ENCODE measurements at places on chromosomes 5 and 9. TPM values are rescaled to one million over a fixed set of nuclear protein-coding genes. Genes with fewer than 3 reads are reported as not detected.

DNA sequence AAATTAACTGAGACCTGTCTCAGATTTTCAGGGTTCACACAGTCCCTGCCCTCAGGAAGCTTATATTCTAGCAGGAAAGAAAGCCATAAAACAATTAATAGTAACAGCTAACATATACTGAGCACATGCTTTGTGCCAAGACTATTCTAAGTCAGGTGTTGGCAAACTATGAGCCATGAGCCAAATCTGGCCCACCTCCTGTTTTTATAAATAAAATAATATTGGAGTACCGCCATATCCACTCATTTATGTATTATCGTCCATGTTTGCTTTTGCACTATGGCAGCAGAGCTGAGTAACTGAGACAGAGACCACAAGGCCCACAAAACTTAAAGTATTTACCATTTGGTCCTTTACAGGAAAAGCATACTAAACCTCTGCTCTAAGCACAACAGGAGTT lies 83.3 kb upstream of the TRIO start:
- no peaks in the 10 kb centered on the region for H3K36me3 ChIP-seq
- H3K27me3 ChIP-seq, result no peaks in the 10 kb centered on the region
- DNase-seq, result no peak
- H3K4me3 ChIP-seq, result no peak overlapping the region
- no peak overlapping the region for H3K27ac ChIP-seq
- H3K4me1 ChIP-seq, result no peaks in the 10 kb centered on the region

GRCh38 chr5:62143268-62144229 lies 162.5 kb upstream of the KIF2A start:
- peaks cover 52% of the 10 kb centered on the region for H3K4me1 ChIP-seq
- H3K36me3 ChIP-seq, result no peaks in the 10 kb centered on the region
- DNase-seq, result peak; percentile 49
- no peaks in the 10 kb centered on the region for H3K27me3 ChIP-seq
- no peak overlapping the region for H3K27ac ChIP-seq

GRCh38 chr9:73402081-73403028 lies 250.7 kb downstream of the ANXA1 start:
- H3K4me1 ChIP-seq, result no peaks in the 10 kb centered on the region
- H3K27ac ChIP-seq, result no peak overlapping the region
- H3K27me3 ChIP-seq, result no peaks in the 10 kb centered on the region
- no peak overlapping the region for H3K4me3 ChIP-seq

DNA sequence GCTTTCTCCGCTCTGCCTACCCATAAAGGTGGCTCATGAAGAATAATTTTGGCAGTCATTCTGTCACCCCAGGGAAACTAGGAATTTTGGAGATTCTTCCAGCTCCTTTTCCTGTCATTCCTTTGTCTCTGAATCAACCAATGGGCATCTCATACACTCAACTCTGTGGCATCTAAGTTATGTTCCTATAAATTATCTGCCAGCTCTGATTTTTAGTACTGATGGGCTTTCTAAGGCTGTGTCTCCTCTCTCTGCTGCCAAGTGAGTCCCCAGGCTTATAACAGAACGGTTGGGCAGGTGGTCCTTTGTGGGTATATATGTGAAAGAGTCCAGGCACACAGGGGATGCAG lies 226.8 kb downstream of the NMUR2 start:
- no peak overlapping the region for H3K27ac ChIP-seq
- no peaks in the 10 kb centered on the region for H3K27me3 ChIP-seq
- no peak overlapping the region for H3K4me3 ChIP-seq
- no peaks in the 10 kb centered on the region for H3K4me1 ChIP-seq
- no peak for DNase-seq

DNA sequence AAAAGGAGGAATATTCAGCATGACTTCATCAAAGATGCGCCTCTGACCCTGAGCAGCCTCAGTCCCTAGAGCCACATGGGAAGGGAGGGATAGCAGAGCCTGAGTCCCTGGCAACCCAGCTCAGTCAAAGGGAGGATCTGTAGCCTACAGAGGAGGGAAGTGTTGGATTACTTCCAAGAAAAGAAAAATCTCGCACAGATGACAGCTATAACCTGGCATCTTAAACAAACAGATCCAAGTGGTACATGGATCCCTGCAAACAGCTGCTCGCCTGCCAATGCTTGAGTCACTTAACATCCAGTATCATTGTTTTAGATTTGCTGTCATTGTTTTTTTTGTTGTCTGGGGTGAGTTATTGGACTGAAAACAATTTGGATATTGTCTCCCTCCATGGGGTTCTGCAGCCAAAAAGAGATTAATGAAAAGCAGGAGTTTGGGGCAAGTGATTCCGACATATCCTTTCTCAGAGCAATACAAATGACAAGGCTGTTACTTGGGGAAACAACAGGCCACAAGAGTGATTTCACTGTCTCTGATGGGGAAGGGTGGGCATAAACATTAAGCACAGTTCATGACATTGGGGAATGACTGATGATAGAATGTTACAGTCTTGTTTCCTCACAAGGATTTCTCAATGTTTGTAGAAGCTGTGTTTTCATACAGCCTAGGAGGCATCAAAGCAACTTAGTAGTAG lies 153.5 kb upstream of the KIF2A start:
- H3K27ac ChIP-seq, result no peak overlapping the region
- peak; percentile 33 for DNase-seq
- H3K4me1 ChIP-seq, result peaks cover 16% of the 10 kb centered on the region
- H3K36me3 ChIP-seq, result no peaks in the 10 kb centered on the region
- H3K27me3 ChIP-seq, result no peaks in the 10 kb centered on the region

DNA sequence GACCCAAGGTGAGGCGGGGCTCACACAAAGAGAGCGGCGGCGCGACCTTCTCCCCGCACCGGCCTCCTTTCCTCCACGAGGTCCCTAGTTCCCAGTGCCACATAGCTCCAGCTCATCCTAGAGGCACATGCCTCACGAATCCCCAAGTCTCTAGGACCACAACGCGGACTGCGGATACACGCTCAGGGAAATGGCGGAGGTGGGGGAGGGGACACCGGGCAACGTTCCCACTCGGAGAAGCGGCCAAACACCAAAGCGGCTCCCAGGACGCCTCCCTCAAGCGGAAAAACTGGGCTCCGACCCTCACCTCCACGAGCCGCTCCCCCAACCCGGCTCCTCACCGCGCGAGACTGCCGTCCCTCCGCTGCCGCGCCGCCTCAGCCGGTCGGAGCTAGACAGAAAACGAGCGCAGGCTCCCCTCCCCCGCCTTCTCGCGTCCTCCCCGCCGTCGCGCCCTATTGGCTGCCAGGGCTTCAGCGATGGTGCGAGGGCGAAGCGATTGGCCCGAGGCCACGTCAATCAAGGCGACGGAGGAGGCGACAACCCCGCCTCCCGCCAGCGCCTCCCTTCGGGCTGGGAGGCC lies at the start of gene HNRNPK:
Gene HNRNPK (minus strand): TSS at position 404 of the 583 bp plus-strand sequence. CDS start 1,963 bp downstream, outside the sequence.
- DNase-seq, result peak; percentile 99
- peak within 1 kb of the TSS; percentile 98 for H3K27ac ChIP-seq
- no peaks in the 10 kb centered on the region for H3K27me3 ChIP-seq
- H3K4me1 ChIP-seq, result peaks cover 36% of the 10 kb centered on the region
- H3K36me3 ChIP-seq, result peaks cover 30% of the 10 kb centered on the region

- H3K36me3 ChIP-seq, result no peaks in the 10 kb centered on the region
- no peak overlapping the region for H3K27ac ChIP-seq
- H3K27me3 ChIP-seq, result peaks cover 21% of the 10 kb centered on the region
- peaks cover 19% of the 10 kb centered on the region for H3K4me1 ChIP-seq
Measured at GRCh38 chr9:129624947-129625346, 1.0 kb upstream of the NTMT1 start.

DNA sequence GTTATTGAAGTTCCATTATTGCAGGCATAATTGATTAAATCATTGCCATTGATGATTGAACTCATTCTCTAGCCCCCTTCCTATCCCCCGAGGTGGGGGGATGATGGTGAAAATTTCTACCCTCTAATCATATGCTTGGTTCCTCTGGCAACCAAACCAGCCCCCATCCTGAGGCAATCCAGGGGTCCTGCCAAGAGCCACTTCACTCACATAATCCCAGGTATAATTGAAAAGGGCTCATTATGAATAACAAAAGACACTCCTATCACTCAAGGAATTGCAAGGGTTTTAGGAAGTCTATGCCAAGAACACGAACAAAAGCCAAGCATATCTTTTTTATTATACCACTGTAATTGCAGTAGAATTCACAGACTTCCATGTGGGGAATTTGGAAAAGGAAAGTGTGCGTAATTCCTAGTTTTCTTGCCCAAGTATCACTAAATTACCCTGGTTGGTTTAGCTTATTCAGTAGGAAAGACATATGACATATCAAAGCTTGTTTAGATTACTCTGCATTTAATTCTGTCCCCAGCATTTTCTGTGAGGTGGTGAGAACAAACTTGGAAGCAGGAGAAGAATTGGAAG lies 130.7 kb upstream of the TAF11L2 start:
- no peak overlapping the region for H3K4me3 ChIP-seq
- no peaks in the 10 kb centered on the region for H3K36me3 ChIP-seq
- H3K27ac ChIP-seq, result no peak overlapping the region
- no peaks in the 10 kb centered on the region for H3K27me3 ChIP-seq

DNA sequence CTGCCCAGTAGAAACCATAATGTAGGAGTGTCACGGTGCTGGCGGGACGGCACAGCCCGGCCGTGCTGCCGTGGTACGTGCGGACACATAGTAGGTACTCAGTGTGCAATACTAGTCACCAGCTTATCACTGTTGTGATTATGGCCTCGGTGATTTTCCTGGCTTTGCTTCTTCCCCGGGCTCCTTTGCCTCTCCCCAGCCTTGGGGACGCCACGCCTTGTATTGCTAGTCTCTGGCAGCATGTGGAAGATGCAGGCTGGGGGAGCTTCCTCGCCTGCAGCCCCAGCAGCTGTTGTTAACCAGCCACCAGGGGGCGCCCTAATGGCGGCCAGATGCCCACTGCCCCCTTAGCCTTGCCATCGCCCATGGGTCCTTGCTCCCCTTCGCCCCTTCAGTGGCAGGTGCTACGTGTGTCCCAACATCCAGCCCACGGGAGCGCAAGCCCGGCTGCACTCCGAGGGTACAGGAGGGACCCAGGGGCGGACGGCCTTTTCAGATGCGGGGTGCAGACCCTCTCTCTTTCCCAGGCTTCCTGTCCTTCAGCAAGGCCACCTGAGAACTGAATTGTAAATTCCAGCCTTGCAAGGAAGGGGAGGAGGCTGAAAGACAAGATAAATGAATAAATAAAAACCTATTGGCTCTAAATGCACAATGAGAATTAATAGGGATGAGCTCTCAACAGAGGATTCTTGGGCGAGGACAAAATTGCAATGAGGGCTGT lies 8.0 kb downstream of the NTNG2 start:
- H3K36me3 ChIP-seq, result no peaks in the 10 kb centered on the region
- peak; percentile 88 for DNase-seq
- H3K4me1 ChIP-seq, result no peaks in the 10 kb centered on the region
- H3K4me3 ChIP-seq, result no peak overlapping the region
- H3K27me3 ChIP-seq, result peaks cover 29% of the 10 kb centered on the region

DNA sequence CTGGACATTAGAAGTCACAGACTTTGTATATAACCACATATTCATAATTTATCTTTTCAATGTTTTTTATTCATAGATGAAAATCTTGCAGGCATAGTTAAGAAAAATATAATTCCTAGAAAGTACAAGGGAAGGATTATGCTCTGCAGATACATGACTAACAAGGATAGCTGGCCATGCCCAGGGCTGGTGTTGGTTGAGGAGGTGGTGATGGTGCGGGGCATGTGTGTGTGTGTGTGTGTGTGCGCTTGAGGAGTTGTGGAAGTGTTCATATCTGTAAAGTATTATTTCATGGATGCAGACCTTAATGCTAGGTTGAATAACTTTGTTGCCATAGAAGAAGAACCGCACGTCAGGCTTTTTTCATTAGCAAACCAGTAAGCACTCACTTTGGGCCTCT lies 1.3 kb downstream of the S1PR3 start:
- no peaks in the 10 kb centered on the region for H3K36me3 ChIP-seq
- H3K27ac ChIP-seq, result no peak overlapping the region
- no peaks in the 10 kb centered on the region for H3K27me3 ChIP-seq
- DNase-seq, result no peak
- H3K4me3 ChIP-seq, result peak overlapping the region; percentile 95

DNA sequence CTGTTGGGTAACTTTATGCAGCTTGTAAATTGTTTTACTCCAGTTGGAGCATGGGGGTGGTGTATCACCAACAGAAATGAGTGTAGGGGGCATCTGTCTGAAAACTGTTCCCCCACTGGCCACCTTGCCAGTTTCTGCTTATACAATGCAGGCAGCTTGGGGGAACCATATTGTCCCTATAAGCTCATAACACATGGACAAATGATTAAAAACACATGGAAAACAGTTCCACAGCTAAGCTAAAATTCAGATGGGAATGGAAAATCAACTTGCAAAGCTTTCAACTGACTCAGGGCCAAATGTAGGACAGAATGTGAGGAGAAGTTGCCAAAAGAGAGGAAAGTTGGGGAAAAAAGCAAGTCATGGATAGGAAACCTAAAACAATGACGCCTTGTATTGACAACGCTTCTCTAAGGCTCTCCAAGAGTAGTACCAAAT lies 7.9 kb upstream of the CER1 start:
- H3K4me1 ChIP-seq, result no peaks in the 10 kb centered on the region
- no peak overlapping the region for H3K4me3 ChIP-seq
- no peak overlapping the region for H3K27ac ChIP-seq

GRCh38 chr5:120919017-120919416 lies 454.9 kb downstream of the PRR16 start:
- H3K27me3 ChIP-seq, result no peaks in the 10 kb centered on the region
- no peak for DNase-seq
- no peaks in the 10 kb centered on the region for H3K4me1 ChIP-seq
- H3K27ac ChIP-seq, result no peak overlapping the region

DNA sequence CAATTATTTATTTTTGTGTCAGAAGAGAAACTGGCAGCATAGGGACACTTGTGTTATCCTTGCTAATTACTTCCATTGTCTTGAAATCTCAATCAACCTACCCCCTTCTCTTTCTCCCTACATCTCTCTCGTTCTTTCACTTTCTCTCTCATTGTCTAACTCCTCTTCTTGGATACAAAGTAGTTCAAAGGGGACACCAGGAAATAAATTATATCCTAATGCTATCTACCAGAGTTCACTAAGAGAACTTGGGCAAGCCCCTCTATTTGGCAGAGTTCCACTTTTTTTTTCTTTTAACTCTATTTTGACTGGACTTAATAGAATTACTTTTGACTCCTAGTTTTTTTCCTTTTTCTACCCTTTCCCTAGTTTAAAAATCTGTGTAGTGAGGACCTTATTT lies 102.2 kb downstream of the MEF2C start:
- no peaks in the 10 kb centered on the region for H3K27me3 ChIP-seq
- H3K36me3 ChIP-seq, result no peaks in the 10 kb centered on the region
- H3K4me3 ChIP-seq, result no peak overlapping the region
- peaks cover 9% of the 10 kb centered on the region for H3K4me1 ChIP-seq

GRCh38 chr9:124894741-124895170 lies 32.8 kb downstream of the ARPC5L start:
- no peak overlapping the region for H3K4me3 ChIP-seq
- H3K27me3 ChIP-seq, result no peaks in the 10 kb centered on the region
- peak; percentile 55 for DNase-seq
- H3K36me3 ChIP-seq, result no peaks in the 10 kb centered on the region

Gene MAMDC2
- total RNA-seq, result 28.7 TPM

Gene SLC4A9
- total RNA-seq, result not detected

Gene PCSK1
- 3.9 TPM for total RNA-seq

Gene PCDHGA5
- total RNA-seq, result 0.71 TPM

Gene PRRT1B
- total RNA-seq, result not detected

Gene ZNG1C
- total RNA-seq, result 35.8 TPM

Gene ANKRD31
- total RNA-seq, result 0.74 TPM

Gene ECSCR
- total RNA-seq, result not detected

All from neural progenitor cell (in vitro differentiated cells).